CD4-positive, alpha-beta memory T cell (primary cell): ENCODE measurements at places on chromosomes 3 and 15.

DNA sequence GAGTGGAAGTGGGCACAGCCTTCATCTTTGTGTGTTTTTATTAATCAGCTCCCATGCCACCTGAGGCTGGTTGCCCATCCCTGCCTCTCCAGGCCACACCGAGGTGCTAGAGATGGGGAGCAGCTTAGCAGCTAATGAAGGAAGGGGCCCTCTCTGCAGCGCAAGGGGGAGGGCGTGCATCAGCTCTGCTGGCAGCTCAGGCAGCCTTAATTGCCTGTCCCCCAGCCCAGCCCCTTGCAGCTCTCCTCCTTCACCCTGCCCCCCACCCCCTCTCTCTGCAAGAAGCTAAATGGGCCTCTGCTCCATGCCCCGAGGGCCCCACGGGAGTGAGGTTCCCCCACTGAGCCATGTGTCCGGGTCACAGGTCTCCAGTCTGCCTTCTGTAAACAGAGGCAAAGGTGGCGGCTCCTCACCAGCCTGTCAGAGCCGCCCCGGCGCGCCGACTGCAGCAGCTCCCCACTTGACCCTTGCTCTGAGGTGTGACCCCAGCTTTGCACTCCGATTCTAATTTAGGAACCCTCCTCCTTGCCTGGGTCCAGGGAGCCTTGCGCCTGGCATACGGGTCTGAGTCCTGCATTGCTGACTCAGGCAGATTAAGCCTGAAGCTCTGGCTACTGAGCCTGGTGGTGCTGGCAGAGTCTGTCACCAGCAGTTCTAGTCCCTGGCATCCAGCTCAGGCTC is 27.9 kb upstream of the NTRK3 start:
- no peak for DNase-seq

DNA sequence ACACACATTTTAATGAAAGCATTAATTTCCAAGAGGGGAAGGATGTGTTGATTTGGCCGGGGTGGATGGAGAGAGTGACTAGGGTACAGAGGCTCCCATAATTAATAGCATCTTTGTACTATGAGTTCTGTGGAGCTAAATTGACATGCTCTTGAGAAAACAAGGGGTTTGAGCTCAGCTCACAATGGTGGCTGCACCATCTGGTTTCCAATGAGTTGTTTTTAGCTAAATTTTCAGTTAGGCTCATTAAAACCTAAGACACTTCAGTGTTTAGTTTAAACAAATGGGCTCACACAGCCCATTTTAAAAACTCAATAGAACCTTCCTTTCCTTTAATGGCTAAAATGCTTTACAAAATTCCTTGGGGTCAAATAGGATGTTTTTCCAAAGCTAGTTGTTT is 199.7 kb downstream of the TNIK start:
- DNase-seq: no peak

DNA sequence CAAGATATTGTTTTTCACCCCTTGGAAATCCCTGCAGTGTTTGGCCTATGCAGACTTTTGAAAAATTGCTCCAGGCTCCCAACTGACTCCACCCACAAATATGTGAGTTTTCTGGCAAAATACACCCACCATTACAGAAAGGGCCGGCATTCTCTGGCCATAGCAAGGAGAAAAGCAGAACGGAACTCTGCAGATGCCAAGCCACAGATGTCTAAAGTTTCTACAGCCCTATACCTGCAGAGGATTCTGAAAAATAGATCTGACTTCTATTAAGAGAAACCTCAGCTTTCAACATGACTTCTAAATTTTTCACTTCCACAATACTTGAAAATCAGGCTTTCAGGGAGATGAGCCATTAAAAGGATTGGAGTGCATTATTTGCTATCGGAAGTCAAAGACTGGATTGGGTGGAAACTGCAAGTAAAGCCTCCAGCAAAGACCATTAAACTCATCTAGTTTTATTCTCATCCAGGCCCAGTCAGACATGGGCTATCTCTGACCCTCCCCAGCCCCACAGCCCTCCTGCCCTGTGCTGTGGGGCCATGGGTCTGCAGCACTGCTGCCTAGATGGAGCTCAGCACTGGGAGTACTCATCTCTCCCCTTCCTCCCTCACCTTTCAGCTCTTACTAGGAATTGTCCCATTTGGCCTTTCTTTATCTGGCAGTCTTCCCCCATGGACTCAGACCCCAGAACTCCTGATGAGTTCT is 243.1 kb upstream of the GOLGA6L4 start:
- no peak for DNase-seq

DNA sequence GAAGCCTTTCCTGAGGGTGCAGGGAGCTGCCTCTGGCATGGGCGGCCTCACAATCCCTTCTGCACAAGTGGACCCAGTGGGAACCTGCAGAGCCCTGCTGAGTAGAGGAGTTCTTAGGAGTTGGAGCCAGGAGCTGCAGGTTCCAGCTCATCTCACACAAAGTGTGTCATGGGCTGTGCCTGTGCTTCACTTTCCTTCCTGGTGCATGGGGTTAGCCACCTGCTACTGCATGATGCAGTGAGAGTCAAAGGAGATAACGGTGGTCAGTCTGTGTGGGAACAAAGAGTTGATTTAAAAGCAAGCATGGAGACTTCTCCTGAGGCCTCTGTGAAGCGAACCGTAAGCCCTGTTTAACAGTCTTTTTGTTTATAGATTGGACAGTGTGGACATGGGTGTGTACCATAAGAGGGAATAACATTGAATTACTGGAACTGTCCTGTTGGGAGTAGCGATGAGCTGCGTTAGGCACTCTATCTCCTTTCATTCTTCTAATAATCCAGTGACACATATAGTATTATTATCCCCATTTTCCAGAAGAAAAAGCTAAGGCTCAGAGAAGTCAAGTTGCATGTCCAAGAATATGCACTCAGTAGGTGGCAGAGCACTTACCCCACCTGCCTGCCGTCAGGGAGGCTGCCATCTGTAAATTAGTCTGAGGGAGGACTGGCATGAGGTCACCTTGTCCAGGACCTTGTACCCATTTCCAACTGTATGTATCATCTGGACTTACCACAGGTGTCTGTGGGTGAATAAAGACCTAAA is 68.7 kb upstream of the PRR23C start:
- no peak for DNase-seq

- DNase-seq: no peak
Measured at GRCh38 chr3:157918402-157918801, 187.8 kb downstream of the SHOX2 start.

- no peak for DNase-seq
Measured at GRCh38 chr15:65221697-65222096, 10.4 kb upstream of the CILP start.

GRCh38 chr3:175526609-175527280 is 667.6 kb downstream of the NAALADL2 start:
- DNase-seq: no peak

DNA sequence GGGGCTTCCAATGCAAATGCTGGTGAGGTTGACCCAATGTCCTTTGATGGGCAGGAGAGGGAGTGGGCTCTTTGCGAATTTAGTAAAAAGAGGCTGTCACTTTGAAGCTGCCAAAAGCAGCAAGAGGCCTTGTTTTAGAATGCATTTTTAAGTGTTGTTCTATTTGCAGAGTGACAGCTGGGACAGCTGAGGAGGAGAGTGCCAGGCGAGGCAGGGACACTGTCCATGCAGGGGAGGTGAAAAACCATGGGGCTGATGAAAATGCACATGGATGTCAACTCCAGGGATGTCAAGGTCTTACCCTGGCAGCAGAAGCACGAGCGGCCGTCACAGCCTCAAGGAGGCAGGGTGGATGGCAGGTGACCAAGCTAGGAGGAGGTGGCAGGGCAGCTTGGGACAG is 279.8 kb downstream of the ADAMTS17 start:
- DNase-seq: no peak

GRCh38 chr3:155034786-155035185 is 45.3 kb upstream of the MME start:
- no peak for DNase-seq

- DNase-seq: no peak
Measured at GRCh38 chr15:29150515-29151483, 118.8 kb downstream of the NSMCE3 start.

DNA sequence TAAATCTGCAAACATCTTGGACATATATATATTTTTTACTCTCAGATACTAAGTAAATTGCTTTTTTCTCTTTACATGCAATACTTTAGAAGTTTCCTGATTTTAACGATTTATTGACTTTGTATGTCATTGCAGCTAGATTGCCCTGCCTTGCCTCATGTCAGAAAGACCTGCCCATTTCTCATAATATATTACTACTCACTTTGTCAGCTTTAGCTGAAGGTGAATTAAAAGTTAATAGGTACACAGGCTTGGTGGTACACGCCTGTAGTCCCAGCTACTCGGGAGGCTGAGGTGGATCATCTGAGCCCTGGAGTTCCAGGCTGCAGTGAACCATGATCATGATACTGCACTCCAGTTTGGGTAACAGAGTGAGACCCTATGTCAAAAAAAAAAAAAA is 52.8 kb downstream of the PLS1 start:
- no peak for DNase-seq

DNA sequence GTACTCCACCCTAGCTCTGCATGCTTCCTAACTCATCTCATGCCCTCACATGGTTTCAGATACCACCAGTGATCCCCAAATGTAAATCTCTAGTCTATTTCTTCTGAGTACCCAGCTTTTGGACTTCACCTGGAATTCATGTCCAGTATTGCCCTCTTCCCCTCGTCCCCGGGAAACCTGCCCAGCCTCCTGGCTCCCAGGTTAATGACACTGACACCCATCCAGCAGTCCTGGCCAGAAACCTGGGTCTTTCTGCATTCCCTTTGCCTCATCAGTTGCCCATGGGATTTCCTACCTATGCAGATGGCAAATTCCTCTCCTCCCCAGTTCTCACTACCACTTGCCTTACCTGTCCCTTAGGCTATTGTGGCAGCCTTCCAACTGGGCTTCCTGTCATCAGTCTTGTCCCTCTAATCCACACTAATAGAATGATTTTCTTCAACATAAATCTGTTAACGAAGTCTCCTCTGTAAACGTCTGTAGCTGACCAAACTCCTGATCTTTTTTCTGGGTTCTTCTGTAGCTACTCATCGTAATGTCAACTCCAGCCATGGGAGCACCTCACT is 15.3 kb upstream of the MYLK start:
- DNase-seq: no peak

DNA sequence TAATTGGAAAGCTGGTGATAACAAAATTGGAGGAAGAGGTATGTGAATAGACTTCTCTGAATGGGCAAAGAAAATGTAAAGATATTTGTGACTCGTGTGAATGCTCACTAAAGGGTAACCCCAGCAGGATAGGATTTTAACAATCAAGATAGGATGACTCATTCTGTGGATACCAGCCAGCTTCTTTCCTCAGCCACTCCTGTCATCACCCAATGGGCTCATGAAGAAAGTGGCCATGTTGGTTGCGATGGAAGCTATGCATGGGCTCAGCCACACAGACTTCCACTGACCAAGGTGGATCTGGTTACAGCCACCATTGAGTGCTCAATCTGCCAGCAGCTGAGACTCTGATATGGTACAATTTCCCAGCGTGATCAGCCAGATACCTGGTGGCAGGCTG is 40.9 kb downstream of the STRIT1 start:
- no peak for DNase-seq

DNA sequence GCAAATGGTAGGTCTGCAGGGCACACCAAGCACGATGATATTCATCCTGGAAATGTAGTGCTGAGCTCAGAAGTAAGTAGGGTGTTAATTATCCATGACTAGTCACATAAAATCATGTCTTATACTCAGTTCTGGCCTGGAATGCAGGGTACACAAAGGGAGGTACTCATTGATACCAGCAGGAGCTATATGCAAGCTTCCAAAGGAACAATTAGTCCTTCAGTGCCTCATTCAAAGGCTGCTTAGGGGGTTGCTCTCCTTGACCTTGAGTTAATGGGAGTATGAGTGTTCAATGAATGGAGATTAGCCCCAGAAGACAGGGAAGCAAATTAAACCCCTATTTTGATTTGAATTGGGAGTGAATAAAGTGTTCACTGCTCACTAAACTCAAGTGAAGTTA is 38.3 kb downstream of the CNTN6 start:
- no peak for DNase-seq

DNA sequence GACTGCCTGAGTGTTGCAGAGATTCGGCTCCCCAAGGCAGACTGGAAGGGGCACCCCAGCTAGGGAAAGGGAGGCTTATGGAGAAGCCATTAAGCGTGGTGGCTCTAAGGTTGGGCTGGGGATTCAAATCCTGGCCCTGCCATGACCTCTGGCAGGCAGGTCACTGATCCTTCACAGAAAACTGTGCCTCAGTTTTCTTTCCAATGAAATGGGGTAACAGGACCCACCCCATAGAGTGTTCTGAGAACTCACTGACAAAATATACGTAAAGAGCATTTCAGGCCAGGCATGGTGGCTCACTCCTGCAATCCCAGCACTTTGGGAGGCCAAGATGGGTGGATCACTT is 34.6 kb downstream of the DNASE1L3 start:
- DNase-seq: no peak

DNA sequence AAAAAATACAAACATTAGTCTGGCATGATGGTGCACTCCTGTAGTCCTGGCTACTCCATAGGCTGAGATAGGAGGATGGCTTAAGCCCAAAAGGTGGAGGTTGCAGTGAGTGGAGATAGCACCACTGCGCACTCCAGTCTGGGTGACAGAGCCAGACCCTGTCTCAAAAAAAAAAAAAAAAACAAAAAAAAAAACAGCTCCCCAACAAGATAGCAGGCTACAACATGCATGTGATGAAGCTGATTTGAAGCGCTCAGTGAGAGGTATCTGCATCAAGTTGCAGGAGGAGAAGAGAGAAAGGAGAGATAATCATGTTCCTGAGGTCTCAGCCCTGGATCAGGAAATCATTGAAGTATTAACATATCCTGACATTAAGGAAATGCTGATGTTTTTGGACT is 608 bp upstream of the PPCDC start:
- DNase-seq: no peak

DNA sequence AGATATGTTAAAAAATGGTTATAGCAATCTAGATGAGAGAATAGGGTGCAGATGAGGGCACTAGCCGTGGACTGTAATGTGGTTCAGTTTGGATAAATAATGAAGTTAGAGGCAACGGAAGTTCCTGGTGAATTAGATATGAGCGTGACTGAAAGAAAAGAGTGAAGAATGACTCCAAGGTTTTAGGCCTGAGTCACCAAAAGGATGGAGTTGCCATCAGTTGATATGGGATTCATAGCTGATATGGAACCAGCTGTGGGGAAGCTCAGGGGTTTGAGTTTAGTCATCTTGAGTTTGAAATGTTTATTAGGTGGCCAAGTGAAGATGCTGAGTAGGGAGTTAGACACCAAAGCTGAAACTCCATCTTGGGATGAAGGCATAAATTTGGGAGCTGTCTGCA is 66.2 kb downstream of the SSR3 start:
- no peak for DNase-seq
